Activated CD8-positive, alpha-beta memory T cell treated with anti-CD3 and anti-CD28 coated beads for 1 hour (primary cell): ENCODE measurements at places on chromosomes 2 and 18.

DNA sequence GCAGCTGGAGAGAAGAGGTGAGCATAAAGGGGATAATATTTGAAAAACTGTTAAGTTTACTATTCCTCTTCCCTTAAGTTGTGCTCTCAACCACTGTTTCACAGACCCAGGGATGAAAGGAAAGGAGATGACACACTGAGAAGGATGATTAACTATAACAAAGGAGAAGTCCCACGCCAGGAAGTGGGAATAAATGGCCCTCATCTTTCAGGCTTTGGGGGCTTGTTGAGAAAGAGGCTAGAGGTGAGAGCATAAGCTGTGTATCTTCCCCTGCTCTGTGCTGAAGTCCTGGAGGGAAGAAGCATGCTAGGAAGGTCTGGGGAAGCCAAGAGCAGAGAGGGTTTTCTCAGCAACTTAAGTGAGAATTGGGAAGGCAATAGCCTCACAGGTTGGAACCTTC is 399.1 kb upstream of the ATP5MC3 start:
- DNase-seq, result no peak

DNA sequence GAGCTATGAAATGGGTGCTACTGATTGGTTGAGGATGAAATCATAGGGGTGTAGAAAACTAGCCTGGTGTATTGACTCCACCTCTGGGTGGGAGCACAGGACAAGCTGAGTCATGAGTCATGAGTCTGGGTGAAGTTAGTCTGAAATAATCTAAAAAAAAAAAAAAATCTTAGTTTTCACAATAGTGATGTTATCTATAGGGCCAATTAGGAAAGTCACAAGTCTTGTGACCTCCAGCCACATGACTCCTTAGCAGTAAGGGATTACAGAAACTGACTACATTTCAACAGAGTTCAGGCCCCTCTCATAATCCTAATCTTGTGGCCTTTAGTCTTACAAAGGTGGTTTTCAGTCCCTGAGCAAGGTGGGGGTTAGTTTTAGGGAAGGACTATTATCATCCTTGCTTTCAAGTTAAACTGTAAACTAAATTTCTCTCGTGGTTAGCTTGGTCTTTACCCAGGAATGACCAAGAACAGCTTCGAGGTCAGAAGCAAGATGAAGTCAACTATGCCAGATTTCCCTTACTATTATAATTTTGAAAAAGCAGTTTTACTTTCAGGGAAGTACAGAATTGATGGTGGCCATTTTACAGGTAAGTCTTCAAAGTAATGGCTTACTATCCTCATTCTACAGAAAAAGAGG is 338.0 kb upstream of the GYPC start:
- no peak for DNase-seq

DNA sequence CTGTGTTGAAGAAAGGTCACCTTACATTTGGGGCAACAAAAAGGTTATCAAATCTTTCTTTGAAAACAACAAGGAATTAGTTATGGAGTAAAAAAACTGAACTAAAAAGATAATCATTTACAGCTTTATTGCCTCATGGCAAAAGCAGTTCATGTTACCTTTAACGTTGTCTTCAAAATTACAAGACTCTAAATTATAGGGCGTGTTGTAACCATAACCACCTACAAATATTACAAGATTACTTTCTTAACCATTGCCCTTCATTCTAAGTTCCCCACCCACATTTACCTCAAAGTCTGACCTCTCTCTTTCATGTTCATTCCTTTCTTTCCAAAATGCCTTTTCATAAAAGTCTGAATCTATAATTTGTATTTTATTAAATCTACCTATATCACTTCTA is 74.6 kb upstream of the LRATD1 start:
- DNase-seq, result no peak

DNA sequence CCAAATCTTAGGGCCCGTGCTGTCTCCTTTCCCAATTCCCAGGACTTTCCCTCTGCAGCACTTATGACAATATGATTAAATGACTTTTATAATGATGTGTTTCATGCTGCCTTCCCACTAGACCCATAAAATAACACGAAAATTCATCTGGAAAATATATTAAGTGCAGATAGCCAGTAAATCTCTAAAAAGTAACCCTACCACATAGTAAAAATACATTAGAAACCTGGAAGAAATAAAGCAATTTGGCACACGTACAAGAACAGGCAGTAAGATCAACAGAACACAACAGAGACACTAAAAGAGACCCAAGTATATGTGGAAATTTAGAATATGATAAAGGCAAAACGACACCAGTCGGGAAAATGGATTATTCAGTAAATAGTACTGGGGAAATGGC is 30.2 kb upstream of the POMC start:
- no peak for DNase-seq

GRCh38 chr18:58682429-58683069 is 11.3 kb downstream of the MALT1 start:
- no peak for DNase-seq

DNA sequence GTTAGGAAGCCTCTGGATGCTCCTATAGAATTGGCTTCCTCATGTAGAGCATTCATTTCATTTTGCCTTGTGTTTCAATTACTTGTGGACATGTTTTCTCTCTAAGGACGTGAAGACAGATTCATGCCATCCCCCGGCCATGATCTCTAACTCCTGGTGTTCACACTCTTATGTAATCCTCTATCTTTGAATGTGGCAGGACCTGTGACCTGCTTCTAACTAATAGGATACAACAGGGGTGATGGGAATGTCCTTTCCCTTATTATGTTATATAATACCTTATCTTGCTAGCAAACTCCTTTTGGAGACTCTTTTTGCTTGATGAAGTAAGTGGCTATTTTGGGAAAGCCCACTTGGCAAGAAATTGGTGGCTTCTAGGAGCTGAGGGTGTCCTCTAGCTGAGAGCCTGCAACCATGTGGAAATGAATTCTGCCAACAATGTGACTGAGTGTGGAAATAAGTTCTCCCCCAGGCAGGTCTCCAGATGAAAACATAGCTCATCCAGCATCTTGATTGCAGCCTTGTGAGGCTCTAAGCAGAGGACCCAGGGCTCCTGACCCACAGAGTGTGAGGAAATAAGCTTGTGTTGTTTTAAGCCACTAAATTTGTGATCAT is 13.8 kb downstream of the DPYSL5 start:
- no peak for DNase-seq

- DNase-seq, result no peak
These were observed 14.3 kb upstream of the TRIB2 start for GRCh38 chr2:12702168-12703121.

DNA sequence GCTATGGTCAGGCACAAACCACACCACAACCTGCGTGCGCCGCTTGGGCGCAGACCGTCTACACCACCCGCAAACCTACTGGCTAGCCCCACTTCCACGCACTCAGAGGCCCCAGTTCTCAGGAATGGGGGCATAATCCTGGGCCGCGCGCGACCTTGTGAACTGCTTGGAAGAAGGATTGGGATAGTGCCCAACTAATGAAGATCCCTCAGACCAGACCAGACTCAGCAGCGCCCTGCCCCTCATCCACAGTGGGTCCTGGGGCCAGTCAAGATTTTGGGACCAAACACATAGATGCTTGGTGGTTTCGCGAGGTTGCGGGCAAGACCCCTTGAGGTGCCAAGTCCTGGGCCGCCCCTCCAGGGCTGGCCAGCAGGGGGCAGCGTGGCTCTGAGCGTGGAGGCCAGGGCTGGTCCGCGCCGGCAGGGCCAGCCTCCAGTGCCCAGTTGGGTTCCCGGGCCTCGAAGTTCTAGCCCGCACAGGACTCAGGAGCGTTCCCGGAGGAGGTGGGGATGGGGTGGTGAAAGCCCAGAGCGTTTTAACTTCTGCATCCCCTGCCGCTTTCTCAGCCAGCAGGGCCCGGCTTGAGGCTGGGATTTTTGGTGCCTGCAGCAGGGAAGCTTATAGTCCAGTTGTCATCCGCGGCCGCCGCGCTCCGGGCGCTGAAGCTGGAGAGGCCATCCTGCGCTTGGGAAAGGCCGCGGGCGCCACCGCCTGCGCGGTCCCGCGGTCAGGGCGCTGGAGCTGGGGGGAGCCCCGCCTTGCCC is 8.3 kb downstream of the OSR1 start:
- no peak for DNase-seq

- DNase-seq, result no peak
These were observed 81.5 kb upstream of the PGAP1 start for GRCh38 chr2:197007716-197008628.

- DNase-seq, result no peak
These were observed 910 bp downstream of the SRSF7 start for GRCh38 chr2:38750011-38750890.

GRCh38 chr2:101985101-101985792 is 6.5 kb upstream of the IL1R2 start:
- no peak for DNase-seq

DNA sequence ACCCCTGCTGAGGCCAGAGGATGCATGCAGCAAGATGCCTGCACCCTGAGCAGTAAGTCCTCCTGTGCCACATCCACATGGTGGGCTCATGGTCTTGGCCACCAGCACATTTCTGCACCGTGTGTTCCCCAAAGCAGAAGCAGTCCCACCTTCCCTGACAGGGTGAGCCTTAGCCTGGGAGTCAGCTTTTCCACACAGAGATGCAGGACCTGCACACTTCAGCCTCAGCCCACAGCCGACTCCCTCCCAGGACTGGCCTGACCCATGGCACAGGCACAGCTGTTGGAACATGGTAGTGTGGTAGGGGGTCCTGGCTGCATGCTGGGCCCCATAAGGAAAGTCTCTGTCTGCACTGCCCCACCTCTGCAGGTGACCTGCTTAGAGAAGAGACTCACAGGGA is 5.0 kb downstream of the SNED1 start:
- no peak for DNase-seq

DNA sequence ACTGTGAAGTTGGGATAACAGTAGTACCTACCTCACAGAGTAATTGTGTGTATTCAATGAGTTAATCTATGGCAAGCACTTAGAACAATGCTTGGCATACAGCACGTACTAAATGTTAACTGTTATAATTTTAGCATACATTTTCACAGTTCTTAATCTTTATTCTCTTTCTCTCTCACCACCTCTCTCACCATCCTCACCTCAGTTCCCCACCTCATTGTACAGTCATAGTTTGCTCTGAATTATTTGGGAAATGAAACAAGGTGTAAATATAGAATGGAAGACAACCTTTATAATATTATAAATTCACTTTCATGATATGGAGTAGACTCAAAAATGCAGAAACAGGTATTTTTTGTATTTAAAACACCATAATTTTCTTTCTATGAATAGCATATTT is 40.0 kb upstream of the DNAH7 start:
- DNase-seq, result no peak

- no peak for DNase-seq
These were observed 138.6 kb downstream of the DTNA start for GRCh38 chr18:34848695-34849094.

DNA sequence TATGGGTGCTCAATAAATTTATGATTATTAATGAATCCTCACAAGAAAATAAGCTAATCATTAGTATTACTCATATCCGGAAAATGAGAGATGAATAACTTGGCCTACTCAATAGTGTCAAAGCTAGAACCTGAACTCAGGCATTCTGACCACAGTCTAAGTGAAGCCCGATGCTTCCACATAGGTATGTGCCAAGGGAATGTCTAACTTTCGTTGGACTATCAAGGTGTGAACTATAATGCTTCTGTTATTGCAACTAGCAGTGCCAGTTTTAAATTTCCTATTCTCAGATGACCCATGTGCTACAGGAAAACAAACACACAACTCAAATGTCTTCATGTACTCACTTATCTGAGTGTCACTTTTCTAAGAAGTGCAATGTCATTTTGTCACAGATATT is 1.8 kb downstream of the BARD1 start:
- DNase-seq, result no peak

- no peak for DNase-seq
These were observed 53.6 kb upstream of the ATL2 start for GRCh38 chr2:38430597-38431207.

- DNase-seq, result no peak
These were observed 61.1 kb downstream of the ASB1 start for GRCh38 chr2:238487652-238488346.

GRCh38 chr2:232349546-232349945 is 29.0 kb upstream of the ALPP start:
- DNase-seq, result no peak

DNA sequence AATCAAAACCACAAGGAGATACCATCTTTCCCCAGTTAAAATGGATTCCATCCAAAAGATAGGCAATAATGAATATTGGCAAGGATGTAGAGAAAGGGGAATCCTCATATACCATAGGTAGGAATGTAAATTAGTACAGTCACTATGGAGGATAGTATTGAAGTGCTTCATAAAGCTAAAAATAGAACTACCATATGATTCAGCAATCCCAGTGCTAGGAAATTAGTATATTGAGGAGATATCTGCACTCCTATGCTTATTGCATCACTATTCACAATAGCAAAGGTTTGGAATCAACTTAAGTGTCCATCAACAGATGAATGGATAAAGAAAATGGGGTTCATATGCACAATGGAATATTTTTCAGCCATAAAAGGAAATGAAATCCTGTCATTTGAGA is 251.2 kb downstream of the ZNF804A start:
- no peak for DNase-seq

GRCh38 chr2:174981331-174981730 is 23.9 kb downstream of the CHN1 start:
- DNase-seq, result no peak

DNA sequence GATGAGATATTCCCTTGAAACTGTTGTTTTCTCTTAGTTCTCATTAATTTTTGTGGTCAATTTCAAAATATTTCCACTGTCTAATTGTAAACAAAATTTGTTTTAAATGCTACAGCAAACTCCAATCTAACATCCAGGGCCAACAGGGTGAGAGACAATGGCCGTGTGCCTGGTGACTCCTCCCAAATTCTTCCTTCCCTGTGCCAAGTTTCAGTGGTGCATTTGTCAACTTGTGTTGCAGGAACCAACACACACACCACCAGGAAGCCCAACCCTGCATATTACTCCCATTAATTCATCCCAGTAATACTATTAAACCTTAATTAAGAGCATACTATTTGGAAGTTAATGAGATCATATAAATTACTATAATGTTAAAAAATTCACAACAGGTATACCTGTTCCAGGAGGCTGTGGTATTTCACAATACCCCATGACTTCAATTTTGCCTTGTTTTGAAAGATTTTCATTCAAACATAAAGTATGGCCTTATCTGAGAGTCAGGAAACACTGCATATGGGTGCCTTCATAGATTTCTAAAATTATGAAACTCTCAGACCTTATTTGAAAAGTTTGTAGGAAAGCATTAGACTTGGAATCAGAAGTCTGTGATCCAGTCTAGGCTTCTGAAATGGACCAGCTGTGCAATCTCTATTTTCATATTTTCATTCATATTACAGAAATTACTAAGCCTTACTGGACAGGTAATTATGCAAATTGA is 1.1 kb downstream of the SERPINB2 start:
- DNase-seq, result no peak

DNA sequence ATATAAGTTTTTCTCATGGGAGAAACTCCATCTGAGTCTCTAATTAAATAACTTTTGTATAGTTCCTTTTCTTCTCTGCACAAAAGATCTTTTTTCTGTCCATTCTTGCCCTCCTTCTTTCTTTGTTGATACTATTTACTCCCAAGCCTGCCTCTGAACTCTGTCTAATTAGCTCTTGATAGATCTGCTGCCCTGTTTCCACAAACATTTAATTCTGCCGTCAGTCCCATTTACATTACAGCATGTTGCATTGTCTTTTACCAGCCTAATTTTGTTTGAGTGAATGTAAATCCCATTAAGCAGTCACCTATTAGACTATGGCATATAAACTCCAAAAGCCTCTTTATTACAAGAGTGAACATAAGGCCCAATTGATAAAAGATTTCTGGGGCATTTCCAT is 254.4 kb downstream of the ERBB4 start:
- no peak for DNase-seq

- DNase-seq, result no peak
These were observed 22.7 kb upstream of the MYO1B start for GRCh38 chr2:191222507-191222906.

GRCh38 chr2:179272406-179273192 is 8.0 kb upstream of the SESTD1 start:
- no peak for DNase-seq
